ENCODE measurements at places on chromosomes 11 and 22. TPM values are rescaled to one million over a fixed set of nuclear protein-coding genes. Genes with fewer than 3 reads are reported as not detected.

- DNase-seq = no peak
These were observed 558 bp downstream of the TSPAN4 start for GRCh38 chr11:843086-843734.

The SERGEF gene
- total RNA-seq = 44.1 TPM

GRCh38 chr11:39745401-39745800 is 1714.1 kb downstream of the LRRC4C start:
- DNase-seq = no peak

DNA sequence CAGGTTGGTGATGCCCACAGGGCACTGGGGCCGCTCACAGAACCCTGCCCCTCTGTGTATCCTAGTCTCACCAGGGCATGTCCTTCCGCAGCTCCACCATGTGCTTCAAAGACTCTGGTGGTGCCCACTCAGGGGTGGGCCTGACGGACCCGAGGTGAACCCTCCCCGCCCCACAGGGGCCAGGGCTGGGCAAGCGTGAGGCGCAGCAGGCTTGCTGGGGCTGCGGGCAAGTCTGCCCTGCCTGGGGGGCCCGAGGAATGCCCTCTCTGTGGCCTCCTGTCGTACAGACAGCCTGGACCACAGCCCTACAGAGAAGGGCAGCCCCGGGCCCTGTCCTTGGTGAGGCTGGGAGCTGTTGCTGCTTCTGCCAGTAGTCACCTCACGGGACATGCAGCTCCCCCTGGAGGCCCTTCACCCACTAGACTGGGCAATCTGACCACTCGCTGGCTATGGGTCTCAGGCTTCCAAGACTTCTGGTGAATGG is 40.2 kb downstream of the TBX1 start:
- no peak for DNase-seq
